ENCODE measurements at places on chromosomes 2 and 18. TPM values are rescaled to one million over a fixed set of nuclear protein-coding genes. Genes with fewer than 3 reads are reported as not detected.

DNA sequence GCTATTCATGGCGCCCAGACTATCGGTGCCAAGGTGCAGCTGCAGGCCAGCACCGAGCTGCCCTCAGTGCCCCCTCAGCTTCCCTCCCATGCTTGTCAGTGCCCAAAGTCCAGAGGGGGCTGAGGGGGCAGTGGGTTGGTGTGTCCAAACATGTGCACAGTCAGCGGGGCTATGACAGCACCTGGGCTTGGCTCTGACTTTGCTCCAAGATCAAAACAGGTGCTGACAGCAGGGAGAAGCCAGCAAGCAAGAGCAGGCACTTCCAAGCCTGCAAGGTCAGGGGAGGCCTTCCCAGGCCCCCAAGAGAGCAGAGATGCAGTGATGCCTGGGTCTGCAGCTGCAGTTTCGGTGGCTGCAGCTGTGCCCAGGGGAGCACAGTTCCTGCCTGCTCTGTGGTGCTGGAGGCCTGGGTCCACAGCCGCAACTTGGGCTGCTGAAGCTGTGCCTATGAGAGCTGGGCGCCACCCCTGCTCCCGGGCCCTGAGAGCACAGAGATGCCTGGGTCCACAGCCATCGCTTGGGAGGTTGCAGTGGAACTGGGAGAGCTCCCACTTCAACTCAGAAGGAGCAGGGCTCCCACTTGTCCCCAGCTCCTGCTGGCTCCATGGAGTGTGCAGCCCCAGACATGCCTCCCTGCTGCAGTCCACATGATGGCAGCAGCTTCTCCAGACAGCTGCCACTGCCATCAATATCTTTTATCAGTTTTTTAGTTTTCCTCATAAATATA, 775.3 kb upstream of the POU3F3 start:
- no peak for DNase-seq

- no peak for DNase-seq
Observed at GRCh38 chr2:10548626-10549025, 100.5 kb upstream of the ODC1 start.

- DNase-seq = no peak
Observed at GRCh38 chr18:36501100-36501499, 203.6 kb downstream of the FHOD3 start.

DNA sequence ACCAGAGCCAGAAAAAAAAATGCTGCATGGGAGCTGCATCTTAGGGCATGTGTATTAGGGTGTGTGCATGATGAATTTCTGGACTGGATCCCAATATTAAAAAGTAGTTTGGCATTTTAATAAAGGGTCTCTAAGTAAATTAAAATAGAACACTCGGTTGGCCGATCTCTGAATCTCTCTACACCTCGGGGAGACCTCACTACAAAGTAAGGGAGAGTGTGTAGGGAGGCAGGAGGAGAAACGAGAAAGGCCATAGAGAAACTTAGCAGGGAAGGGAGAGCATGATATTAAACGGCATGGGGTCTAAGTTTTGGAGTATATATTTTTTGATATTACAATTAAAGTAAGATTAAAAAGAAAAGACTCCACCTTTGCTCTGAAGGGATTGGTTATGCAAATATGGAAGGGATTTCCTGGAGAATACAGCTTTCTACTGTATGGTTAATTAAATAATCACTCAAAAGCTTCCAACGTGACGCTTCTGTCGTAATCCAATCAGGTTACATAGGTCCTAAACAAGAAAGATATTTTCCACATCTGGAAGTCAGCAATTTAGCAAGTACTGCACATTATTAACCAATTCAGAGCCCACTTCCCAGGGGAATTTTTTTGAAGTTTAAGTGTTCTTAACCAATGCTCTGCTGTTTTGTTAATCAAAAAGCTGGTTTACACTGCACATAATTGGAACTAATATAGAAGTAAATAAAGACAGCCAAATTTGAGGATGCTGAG, 1.0 kb upstream of the ZEB2 start:
- DNase-seq = no peak

DNA sequence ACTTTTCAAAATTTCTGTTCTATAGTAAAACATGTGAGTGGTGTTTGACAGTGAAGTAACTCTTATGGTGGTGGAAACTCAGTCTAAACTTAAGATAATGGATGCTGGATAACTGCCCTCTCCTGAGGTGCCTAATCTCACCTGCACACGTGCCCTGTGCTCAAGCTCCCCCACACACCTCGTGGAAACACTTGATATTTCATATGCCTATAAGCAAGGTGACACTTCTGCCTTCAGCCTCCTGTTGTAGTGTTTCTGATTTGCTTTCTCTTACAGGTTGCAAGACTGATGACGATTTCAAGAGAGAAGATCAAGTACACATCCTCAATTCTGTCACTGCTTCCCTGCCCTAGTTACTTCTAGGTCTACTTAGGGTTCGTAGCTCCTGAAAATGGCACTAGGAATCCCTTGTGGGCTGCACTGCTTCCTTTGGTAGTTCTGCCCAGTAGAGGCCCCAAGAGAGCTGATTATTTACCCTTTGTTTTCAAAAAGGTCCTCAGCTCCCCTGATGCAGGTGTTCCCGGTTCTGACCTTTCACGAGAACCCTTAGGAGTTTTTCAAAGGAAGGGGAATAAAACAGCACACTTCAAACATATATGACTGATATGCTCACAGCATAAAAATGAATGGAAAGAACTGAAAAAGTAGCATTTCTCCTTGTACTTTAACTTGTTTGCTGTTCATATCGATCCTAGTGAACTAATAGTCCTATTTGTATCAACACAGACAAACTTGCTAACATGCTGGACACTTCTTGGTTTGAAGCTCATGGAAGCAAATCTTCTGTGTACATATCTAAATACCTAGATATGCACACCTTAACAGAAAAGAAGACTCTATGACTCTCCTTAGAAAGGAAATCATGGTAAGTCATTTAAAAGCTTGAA, 6.7 kb downstream of the CAVIN2 start:
- DNase-seq = no peak

The TMEFF2 gene
- total RNA-seq = 0.19 TPM

The SLC40A1 gene
- total RNA-seq = 48.2 TPM

GRCh38 chr2:23976883-23977282, 33.0 kb upstream of the MFSD2B start:
- DNase-seq = no peak

The RSAD2 gene
- total RNA-seq = 3.4 TPM

The RGPD3 gene
- 0.08 TPM for total RNA-seq

DNA sequence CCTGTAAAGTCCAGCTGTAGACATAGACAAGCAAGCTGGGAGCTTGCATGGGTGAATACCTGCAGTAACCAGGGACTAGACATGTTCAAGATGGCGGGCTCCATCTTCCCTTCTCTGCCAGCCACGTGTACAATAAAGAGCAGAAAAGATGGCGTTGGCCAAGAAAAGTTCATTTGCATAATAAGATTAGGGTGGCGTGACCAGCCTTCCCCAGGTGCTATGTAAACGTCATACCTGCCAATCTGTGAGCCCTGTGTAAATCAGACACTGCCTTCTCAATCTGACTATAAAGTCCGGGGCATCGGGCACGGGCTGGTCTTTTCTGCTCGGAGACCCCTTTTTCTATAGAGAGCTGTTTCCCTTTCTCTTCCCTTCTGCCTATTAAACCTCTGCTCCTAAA, 101.6 kb upstream of the XPO1 start:
- no peak for DNase-seq

- DNase-seq = peak; percentile 98
Observed at GRCh38 chr2:20421988-20422370, 24.9 kb upstream of the RHOB start.

DNA sequence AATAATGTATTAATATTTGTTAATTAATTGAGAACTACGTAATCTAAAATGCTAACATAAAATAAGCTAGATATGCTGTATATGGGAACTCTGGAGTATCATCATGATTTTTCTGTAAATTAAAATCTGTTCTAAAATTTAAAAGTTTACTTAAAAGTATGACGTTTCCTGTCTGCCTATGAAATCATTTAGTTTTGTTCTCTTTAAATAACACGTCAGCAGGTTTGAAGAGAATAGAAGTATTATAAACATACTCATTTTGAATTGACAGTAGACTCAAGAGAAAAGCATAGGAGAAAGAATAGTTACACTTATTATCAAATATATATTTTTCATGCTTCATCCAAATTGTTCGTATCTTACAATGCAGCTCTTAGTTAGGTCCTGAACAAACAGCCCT, 19.1 kb upstream of the ZNF804A start:
- DNase-seq = no peak

The SCYGR8 gene
- total RNA-seq = not detected

DNA sequence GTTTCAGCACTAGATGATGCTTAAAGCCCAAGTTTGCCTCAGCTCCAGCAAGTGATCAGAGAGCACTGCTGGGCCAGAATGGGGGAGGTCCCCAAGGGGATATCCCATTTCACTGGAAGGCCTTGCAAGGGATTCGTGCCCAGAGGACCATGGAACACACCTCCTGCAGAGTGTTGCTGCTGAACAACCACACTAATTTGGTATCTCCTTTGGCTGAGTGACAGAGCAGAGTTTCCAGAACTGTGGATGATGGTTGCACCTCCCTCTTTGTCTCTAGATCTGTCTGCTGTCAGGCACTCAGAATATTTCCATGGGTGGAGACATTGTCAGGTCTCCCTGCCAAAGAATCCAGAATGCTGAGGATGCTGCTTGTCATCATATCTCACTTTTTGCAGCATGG, 484.8 kb upstream of the NETO1 start:
- no peak for DNase-seq

- no peak for DNase-seq
Observed at GRCh38 chr2:3959372-3959771, 256.0 kb downstream of the DCDC2C start.

The UGT1A4 gene
- total RNA-seq = not detected

The TUBA3E gene
- total RNA-seq = 69.5 TPM

GRCh38 chr2:107806901-107807300, 19.8 kb upstream of the RGPD4 start:
- DNase-seq = no peak

The AP1S3 gene
- total RNA-seq = 0.16 TPM

The UNC80 gene
- not detected for total RNA-seq

DNA sequence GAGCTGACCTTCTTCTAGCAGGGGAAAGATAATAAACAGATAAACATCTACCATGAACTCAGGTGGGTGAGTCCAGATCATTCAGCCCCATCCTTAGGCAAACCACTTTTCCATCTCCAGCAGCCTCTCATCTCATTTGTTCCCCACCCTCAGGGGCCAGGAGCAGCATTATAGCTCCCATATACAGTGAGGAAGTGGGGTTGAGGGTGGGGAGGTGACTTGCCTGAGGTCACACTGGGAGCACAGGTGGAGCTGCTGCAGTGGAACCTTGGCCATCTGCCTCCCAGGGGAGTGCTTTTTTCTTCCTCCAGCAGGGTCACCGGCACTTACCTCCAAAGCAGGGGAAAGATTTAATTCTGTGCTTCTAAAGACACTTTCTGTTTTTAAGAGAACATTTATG, 212.5 kb upstream of the SMAD2 start:
- no peak for DNase-seq

Measured in Right ventricle myocardium superior (tissue), 1 donor.